ENCODE measurements at places on chromosomes 7 and 10.

DNA sequence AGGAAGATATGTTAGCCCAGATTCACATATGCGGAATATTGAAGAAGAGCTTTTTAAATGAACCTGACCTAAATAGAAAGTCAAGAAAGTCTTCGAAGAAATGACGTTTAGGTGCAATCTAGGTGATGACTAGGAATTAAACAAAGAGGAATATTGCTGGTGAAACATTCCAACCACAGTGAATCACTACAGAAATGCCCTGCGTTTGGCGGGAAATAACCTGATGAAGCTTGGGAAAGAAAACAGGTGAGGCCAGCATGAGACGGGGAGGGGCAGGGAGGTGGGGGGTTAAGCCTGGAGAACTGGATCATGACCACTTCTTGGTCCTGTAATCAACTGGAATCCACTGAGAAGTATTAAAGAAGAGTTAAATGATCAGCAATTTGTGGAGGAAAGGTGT is 299.4 kb upstream of the VSTM2A start:
- DNase-seq = no peak

- DNase-seq = no peak
These were observed 50.2 kb downstream of the FRMPD2 start for GRCh38 chr10:48224296-48224695.

- DNase-seq = no peak
These were observed 27.3 kb downstream of the DENND11 start for GRCh38 chr7:141674702-141675101.

GRCh38 chr10:28841625-28842024 is 164.3 kb downstream of the BAMBI start:
- DNase-seq = no peak

DNA sequence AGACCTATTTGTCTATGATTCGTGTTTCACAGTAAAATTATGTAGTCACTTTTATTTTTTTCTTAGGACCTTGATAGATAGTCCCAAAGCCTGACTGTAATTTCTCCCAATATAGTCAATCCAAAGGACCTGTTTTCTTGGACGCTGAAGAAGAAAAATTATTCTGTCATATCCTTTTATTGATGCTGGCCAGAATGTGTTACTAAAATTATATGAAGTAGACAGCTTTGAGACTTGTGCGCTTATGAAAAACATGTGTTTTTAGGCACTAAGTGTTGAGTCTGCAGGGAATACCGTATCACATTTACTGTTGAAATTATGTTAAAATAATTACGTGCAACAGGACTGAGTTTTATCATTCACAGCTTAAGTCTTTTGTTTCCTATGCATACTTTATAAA is 17.9 kb downstream of the TES start:
- DNase-seq = no peak

GRCh38 chr10:129110780-129111179 is 356.3 kb upstream of the MGMT start:
- no peak for DNase-seq

DNA sequence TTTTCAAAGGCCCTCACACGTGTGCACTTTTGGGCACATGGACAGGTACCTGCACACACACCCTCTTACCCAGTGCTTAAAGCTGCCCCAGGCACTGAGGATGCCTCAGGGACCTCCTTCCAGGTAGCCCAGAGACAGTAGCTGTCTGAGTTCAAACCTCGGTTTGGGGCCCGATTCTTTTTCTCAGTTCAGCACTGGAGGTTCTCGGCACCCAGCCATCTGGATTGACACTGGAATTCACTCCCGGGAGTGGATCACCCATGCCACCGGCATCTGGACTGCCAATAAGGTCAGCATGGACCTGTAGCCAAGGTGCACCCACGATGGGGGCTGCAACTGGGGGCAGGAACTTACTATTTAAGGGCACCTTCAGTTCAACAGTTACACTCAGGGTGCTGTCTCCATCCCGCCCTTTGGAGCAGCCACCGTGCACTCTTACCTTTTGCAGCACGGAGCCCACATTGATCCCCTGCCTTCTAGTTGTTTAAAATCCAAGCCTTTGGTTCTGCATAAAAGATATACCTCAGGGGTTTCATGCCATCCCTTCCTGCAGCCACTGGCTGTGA is 17.7 kb downstream of the CPA5 start:
- DNase-seq = no peak

GRCh38 chr10:71331736-71332135 is 12.7 kb downstream of the SLC29A3 start:
- no peak for DNase-seq

- no peak for DNase-seq
These were observed 95.8 kb downstream of the SEMA3C start for GRCh38 chr7:80823057-80823456.

GRCh38 chr10:69600761-69601330 is 27.6 kb upstream of the NEUROG3 start:
- no peak for DNase-seq

Data from putamen (tissue), 1 donor.